ENCODE measurements at places on chromosomes 4 and X. TPM values are rescaled to one million over a fixed set of nuclear protein-coding genes. Genes with fewer than 3 reads are reported as not detected.

FAT4 gene
- total RNA-seq: 96.9 TPM

TIGD2 gene
- 23.9 TPM for total RNA-seq

NAA11 gene
- not detected for total RNA-seq

CSAG1 gene
- not detected for total RNA-seq

SEL1L3 gene
- total RNA-seq: 140 TPM

SMARCA1 gene
- 89.6 TPM for total RNA-seq

MAPK10 gene
- total RNA-seq: 179 TPM

TMEM192 gene
- 20.9 TPM for total RNA-seq

TRAM1L1 gene
- total RNA-seq: 12.1 TPM

NDP gene
- 13.5 TPM for total RNA-seq

P2RY4 gene
- total RNA-seq: 0.82 TPM

ZCCHC18 gene
- 8.0 TPM for total RNA-seq

MSMO1 gene
- 73.3 TPM for total RNA-seq

GAGE2A gene
- not detected for total RNA-seq

MAGEA11 gene
- 0.77 TPM for total RNA-seq
